CD4-positive, alpha-beta T cell treated with Interleukin-2 at 100 ng/mL for 4 hours (primary cell): ENCODE measurements at places on chromosomes 4 and X.

GRCh38 chr4:163482190-163482589 is 8.6 kb upstream of the TKTL2 start:
- no peak for DNase-seq

GRCh38 chr4:134201216-134202161 is at the start of gene PABPC4L:
PABPC4L (minus strand) TSS chr4:134201789; CDS start chr4:134201019, 770 bp downstream.
- no peak for DNase-seq

GRCh38 chr4:53601251-53601764 is 10.0 kb upstream of the LNX1 start:
- DNase-seq, result no peak

DNA sequence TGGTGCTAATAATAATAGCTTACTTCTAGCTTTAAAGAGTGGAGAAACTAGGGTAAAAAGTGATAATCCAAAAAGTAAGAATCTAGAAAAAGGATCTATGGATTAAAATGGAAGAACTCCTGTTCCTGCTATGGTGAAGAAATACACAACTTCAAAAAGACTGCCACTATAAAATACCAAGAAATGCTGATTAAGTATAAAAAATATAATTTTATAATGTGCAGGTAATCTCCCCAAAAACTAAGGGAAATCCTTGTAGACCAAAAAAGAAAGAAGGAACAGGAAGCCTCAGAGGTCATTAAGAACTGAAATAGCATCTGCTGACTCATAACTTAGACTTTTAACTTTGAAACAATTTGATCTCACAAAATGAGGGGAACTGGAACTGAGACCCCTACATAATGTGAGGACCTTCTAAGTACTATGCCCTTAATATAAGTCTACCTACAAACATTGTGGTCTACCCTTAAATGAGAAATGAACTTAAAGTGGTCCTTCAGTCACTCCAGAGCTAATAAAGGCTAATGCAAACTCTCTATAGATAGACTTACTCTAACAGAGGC is 50.6 kb upstream of the SRPX start:
- DNase-seq, result no peak

GRCh38 chrX:132330156-132330729 is 111.0 kb upstream of the RAP2C start:
- DNase-seq, result no peak

- DNase-seq, result no peak
These were observed 677 bp upstream of the CENPC start for GRCh38 chr4:67546004-67546356.

GRCh38 chr4:151049430-151049884 is 34.4 kb upstream of the LRBA start:
- no peak for DNase-seq

DNA sequence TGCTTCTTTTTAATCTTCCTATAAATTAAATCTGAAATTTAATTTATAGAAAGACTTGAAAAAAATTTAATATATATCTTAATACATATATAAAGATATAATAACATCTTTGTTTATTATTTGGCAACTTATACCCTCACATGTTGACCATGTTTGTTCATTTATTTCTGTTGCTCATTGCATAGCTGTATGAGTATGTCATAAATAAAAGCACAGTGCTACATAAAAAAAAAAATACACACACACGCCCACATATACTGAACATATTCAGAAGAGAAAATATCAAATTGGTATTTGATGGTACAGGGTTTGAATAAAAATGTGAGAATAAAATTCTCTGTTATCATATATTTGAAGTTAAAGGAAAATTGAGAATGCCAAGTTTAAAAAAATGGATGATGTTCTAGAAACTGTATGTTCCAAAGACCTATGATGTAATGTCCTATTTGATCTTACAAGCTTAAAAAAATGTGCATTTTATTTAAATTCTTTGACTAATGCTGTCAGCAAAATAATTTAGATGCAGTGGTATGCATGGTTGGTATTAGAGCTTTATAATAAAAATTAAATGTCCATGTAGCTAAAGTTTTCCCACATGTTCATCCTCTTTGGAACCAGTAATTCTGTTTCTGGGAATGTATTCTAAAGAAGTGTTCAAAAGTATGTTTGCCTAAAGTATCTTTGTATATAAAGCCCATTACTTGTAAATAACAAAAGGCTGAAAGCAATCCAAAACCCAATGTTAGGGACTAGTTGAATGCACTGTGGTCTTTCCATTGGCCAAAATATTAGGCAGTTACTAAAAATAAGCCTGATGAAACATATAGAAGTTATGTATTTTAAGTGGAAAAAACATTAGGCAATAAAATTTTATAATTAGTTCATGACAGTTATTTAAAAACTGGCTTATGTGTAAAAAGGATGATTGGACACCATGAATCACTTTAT is 12.9 kb downstream of the TMEM184C start:
- no peak for DNase-seq

- no peak for DNase-seq
These were observed 31.9 kb downstream of the SETD7 start for GRCh38 chr4:139524062-139524631.

- DNase-seq, result no peak
These were observed 858.9 kb upstream of the PCDH7 start for GRCh38 chr4:29861307-29861706.

- DNase-seq, result no peak
These were observed 18.9 kb downstream of the TMPRSS11E start for GRCh38 chr4:68466185-68466584.

GRCh38 chr4:177385576-177386277 is 56.5 kb downstream of the AGA start:
- no peak for DNase-seq

- no peak for DNase-seq
These were observed 44.9 kb downstream of the HAND2 start for GRCh38 chr4:173485164-173485563.

GRCh38 chr4:48636911-48637310 is 143.2 kb downstream of the FRYL start:
- DNase-seq, result no peak

GRCh38 chr4:170122252-170122651 is 32.5 kb upstream of the AADAT start:
- no peak for DNase-seq

DNA sequence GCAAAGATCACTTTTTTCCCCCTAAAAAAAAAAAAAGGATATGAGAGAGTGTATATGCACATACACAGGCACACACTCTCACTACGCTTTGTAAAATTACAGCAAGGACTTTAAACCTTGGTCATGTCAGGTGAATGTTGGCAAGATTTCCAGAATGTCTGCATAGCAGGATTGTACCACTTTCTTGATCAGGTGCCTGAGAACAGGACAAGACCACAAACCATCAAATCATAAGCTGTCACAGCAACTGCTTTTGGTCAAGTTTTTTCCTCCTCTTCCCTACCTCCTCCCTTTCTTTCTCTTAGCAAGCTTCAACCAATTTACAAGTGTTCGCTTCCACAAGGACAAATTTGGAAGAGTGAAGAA is 15.3 kb downstream of the PPARGC1A start:
- no peak for DNase-seq

GRCh38 chrX:129650183-129650689 is 4.5 kb downstream of the APLN start:
- DNase-seq, result no peak

DNA sequence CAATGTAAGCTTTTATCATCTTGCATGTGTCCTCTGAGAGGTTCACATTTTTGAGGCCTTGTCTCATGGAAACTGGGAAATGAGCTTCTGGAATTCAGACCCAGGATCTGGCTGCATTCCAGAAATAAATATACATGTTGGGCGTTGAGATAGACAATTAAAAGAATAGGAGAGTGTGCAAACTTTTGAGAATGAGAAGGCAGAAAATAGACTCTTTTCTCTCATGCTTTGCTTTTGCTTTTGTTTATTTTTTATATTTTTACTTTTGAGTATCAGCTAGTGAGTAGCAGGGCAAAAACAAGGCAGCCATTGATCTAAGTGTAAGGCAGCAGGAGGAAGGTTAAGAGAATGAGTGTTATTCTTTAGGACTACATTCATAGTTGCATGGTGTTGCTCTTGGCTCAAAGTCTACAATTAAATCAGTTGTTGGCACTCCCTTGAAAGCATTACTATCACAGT is 12.4 kb downstream of the SHROOM3 start:
- DNase-seq, result no peak

GRCh38 chrX:63664741-63665140 is 120.3 kb downstream of the ARHGEF9 start:
- no peak for DNase-seq

DNA sequence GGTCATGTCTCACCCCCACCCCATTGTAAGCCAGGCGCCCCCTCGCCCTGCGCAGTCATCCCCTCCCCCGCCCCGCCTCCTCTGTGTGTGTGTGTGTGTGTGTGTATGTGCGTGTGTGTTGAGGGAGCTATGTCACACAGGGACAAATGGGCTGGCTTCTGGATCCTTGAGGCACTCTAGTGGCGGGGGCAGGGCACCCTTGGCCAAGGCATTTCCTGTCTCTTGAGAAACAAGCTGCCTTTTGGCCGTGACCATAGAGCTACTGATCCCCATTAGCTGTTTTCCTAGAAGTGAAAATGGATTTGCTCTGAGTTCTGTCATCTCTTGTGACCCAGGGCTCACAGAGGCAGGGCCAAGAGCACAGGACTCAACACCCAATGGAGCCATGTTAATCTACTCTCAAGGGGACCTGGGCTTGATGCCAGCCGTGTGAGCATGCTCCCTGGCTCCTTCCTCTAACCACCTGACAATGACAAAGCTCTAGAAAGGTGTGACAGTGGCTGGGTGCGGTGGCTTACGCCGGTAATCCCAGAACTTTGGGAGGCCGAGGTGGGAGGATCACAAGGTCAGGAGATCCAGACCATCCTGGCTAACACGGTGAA is 162.5 kb upstream of the BCOR start:
- no peak for DNase-seq

GRCh38 chr4:123878976-123879375 is 482.4 kb downstream of the SPRY1 start:
- no peak for DNase-seq

- DNase-seq, result no peak
These were observed 14.7 kb downstream of the PDGFC start for GRCh38 chr4:156956826-156957368.

- DNase-seq, result no peak
These were observed 107.8 kb upstream of the MCF2 start for GRCh38 chrX:139815771-139816170.

GRCh38 chr4:89216422-89216821 is 91.2 kb downstream of the GPRIN3 start:
- DNase-seq, result no peak

DNA sequence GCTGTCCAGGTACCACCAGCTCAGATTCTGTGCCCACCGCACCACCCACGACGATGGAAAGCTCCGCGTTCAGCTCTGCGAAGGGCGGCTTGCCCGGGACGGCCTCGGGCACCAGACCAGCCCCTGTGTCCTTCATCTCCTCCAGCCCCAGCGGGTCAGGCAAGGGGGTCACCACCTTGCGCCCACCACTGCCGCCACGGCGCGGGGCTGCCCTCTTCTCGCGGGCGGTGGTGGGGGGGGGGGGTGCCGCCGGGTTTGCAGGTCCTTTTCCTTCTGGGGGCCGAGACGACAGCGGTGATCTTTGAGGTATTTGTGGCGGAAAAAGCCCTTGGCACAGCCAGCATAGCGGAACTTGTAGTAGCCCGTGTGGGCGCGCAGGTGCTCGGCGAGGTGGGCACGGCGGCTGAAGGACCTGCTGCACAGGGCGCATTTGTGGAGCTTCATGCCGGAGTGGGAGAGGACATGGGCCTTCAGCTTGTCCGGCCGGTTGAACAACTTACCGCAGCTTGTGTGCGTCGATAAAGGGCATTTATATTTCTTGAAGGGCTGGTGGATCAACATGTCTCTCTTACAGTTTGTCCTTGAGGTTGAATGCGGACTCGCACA is 50.9 kb downstream of the CFAP299 start:
- DNase-seq, result no peak

DNA sequence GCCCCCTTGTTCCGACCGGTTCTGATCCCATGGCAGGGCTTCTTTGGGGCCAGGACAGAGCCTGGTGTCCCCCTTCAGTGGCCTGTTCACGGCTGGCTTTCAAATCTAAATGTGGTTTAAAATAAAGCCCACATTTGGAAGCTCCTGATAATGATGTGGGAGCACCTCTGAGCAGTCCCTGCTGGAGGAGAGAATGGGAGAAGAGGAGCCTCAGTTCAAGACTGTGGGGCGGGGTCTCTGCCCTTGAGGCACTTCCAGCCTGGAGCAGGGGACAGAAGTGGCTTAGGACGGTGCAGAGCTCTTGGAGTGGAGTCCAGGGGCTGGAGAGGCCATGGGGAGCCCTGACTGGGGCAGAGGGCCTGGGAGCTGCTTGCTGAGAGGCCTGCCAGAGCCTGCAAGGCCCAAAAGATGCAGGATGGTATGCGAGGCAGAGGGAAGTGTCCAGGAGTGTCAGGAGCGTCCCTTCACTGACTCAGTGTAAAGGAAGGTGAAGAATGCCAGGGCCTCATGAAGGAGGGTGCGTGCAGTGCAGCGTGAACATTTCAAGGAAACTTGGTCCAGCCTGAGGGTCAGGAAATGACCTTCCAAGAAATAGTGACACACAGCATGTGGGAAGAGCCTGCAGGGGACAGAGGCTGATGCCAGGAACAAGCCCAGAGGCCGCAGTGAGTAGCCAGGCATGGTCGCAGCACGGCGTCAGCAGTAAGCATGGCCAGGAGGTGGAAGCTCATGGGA is 21.1 kb upstream of the TADA2B start:
- DNase-seq, result no peak

GRCh38 chr4:10212400-10212799 is 95.8 kb upstream of the WDR1 start:
- no peak for DNase-seq

DNA sequence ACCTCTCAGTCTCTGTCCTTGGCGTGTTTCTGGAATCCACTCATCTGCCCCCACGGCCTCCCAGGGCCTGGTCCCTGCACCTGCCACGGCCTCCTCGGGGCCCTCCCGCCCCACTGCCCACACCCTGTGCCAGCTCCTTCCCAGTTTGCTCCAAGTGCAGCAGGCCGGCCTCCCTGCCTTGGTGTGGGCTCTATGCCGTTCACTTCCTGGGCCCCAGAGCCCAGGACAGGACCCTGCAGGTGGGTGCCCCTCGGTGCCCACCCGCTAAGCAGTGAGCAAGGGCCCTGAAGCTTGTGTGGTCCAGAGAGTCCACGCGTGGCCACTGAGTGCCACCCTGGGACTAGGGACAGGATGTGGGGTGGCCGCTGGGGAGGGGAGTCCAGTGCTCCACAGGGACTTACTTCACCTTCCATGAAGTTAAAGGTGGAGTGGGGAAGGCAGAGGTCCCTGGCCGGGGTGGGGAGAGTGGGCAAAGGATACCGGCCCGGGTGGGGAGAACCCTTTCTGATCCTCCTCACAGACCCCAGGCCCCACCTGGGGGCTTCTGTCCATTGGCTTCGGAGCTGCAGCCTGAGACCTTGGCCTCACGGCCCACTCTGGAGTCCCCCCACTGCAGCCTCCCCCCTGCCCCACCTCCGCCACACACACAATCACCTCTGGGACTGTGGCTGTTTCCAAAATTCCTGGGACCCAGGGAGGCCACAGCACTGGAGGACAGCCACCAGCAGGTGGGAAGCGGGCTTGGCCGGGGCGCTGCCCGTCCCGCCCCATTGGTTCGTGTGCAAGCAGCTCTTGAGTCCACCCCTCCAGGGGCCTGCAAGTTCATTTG is 60.0 kb upstream of the NKX1-1 start:
- DNase-seq, result no peak

- DNase-seq, result no peak
These were observed 12.2 kb downstream of the SRD5A3 start for GRCh38 chr4:55358246-55358645.

- DNase-seq, result no peak
These were observed 229.6 kb downstream of the PRDM5 start for GRCh38 chr4:120692964-120693363.

- no peak for DNase-seq
These were observed 21.7 kb downstream of the TMEM184C start for GRCh38 chr4:147638942-147639341.

- peak; percentile 59 for DNase-seq
These were observed 19.2 kb downstream of the PPP3CA start for GRCh38 chr4:101328063-101328602.
